ENCODE measurements at places on chromosomes 5 and 9.

DNA sequence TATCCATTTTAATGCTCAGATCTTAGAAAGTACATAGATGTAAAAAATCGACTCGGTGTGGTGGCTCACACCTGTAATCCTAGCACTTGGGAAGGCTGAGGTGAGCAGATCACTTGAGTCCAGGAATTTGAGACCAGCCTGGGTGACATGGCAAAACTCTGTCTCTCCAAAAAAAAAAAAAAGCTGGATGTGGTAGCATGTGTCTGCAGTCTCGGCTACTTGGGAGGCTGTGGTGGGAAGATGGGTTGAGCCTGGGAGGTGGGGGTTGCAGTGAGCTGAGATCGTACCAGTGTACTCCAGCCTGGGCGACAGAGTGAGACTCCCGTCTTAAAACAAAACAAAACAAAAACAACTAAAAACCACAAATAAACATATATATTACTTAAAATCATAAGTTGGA, 61.4 kb downstream of the RASA1 start:
- no peak for DNase-seq

DNA sequence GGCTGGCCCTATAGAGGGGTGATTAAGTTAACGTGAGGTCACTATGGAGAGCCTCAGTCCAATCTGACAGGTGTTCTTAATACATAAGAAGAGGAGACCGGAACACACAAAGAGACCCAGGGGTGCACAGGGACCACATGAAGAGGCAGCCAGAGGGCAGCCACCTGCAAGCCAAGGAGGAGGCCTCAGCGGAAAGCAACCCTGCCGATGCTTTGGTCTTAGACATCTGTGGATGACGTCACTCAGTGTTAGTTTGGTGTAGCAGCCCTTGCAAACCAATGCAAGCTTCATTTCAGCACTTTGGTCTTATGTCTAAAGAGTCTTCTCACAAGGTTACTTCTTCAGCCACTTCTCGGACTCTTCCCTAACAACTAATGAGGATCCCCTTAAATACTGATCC, 47.6 kb upstream of the GRHPR start:
- no peak for DNase-seq

GRCh38 chr9:30120666-30121065, 2263.8 kb upstream of the ACO1 start:
- DNase-seq: no peak

DNA sequence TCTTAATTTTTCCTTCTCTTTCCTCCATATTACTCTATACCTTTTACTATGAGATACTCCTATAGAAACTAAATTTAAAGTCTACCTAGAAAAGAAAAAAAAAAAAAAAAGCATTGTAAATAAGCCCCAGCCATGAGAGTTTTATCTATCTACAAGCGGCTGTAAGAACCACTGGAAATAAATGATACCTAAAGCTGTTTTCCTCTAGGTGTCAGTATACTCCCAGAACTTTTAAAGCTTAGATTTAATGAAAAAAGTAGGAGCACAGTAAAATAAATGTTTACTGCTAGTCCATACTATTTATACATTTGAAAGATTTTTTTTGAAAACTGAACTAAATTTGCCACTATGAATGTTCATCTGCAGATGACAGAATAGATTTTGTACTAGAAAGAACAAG, 26.2 kb downstream of the TYRP1 start:
- no peak for DNase-seq

DNA sequence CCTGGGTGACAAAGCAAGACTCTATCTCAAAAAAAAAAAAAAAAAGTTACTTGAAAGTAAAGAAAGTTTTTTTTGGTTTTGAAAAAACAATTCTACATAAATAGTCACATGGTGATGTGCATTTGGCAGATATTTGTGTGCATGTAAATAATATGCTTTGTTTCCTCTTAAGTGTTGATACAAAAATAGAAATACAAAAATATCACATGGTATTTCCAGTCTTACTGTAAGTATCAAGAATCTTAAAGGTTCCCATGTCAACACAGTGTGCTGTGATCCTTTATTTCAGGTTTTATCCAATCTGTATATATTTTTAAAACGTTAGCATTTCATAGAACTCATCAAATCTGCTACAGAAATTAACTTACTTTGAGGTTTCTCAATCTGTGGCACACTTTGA, 521.9 kb downstream of the TLE4 start:
- DNase-seq: no peak

DNA sequence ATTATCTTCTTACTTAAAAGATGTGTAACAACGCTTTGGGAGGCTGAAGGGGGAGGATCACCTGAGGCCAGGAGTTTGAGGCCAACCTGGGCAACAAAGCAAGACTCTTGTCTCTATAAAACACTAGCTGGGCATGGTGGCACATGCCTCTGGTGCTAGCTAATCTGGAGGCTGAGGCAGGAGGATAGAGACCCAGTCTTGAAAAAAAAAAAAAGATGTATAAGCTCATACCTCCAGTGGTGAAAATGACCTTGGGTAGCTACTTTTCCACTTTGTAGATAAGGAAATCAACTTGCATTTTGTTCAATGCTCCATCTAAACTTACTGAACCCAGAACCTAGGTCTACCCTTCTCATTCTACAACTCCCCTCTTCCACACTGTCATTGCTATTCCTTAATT, 16.6 kb downstream of the ARRDC3 start:
- DNase-seq: no peak

GRCh38 chr5:33008751-33009418, 297.8 kb downstream of the NPR3 start:
- DNase-seq: no peak

DNA sequence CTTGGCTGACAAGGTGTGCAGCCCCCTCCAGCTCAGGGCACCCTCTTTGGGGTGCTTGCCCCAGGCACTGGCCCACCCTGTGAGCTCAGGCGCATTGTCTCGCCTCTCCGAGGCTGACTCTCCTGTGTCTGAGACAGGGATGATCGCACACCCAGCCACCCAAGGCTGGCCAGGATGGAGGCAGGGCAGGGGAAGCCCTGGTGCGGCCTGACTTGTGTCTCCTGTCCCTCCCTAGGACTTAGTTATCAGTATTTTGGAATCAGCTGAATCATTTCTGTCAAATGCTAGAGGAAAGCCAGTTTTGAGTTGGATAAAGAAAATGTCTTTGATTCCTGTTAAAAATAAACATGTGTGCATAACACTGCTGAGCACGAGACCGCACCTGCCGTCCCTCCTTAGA, 2.5 kb upstream of the DBH start:
- no peak for DNase-seq

DNA sequence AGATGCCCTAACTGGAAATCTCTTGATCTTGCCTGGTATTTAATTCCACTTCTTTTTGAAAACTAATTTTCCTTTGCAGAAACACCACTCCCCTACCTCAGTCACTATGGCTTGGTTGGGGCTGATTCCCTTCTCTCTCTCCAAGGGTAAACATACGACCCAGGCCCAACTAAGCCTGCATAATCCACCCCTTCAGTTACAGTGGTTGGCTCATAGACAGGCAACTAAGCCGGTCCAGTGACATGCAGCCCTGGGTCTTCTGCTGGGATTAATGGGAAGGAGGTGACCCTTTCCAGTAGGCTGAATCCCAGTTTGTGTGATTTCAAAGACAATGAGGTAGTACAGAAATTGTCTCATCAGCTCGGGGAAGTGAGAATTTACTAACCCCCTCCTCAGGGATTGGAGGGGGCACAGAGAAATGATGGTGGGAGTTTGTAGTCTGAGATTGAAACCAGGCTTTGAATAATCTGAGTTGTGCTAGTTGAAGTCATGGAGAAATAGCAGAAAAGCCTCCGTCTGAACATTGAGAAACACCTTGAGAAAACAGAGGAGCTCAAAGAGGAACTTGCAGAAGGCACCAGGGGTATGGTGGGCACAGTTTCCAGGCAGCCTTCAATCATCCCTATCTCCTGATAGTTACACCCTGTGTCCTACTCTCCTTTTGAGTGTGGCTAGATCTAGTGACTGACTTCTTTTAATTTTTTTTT, 148.9 kb downstream of the GCNT1 start:
- no peak for DNase-seq

- no peak for DNase-seq
Measured at GRCh38 chr9:36844961-36845360, 189.1 kb downstream of the PAX5 start.

- no peak for DNase-seq
Measured at GRCh38 chr5:81839034-81839433, 88.1 kb upstream of the SSBP2 start.

GRCh38 chr9:105053209-105053652, 125.3 kb upstream of the ABCA1 start:
- DNase-seq: peak; percentile 22

DNA sequence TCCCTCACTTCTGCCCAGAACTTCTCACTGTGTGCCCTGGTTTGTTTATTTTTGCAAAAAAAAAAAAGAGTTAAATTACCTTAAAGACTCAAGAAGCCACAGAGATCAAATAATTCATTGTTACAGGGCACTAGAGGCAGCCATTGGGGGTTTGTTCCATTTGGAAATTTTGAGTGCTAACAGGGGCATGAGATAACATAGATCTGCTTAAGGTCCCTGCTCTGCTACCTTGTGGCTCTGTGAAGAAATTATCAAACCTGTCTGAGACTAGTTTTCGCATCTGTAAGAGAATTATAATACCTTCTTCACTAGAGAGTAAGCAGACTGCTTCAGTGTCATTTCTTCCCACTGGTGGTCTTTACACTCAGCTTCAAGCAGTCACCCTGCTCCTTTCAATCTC, 394 bp downstream of the TLR4 start:
- no peak for DNase-seq

DNA sequence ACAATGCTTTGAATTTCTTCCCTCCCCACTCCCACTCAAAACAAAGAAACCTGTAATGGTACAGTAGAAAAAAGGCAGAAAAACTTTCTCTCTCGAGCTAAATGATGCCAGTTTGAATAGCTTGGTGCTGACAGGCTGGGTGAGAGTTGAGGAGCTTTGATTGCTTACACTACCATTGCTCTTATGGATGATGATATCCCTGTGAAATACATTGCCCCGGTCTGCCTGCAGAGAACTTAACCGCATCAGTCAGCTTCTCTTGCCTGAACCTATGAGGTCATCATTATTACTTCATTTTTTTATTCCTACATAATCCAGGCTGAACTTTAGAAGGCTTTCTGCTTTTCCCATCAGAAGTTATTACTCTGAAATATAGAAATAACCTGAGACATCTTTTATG, 69.3 kb downstream of the ISL1 start:
- DNase-seq: no peak

GRCh38 chr9:98869866-98870265, 62.4 kb downstream of the GALNT12 start:
- peak; percentile 28 for DNase-seq

- DNase-seq: no peak
Measured at GRCh38 chr9:133002147-133003070, 23.9 kb downstream of the GFI1B start.

GRCh38 chr5:159178978-159179377, 30.4 kb downstream of the RNF145 start:
- DNase-seq: no peak

GRCh38 chr5:69158039-69158438, 8.9 kb upstream of the CCNB1 start:
- DNase-seq: no peak

DNA sequence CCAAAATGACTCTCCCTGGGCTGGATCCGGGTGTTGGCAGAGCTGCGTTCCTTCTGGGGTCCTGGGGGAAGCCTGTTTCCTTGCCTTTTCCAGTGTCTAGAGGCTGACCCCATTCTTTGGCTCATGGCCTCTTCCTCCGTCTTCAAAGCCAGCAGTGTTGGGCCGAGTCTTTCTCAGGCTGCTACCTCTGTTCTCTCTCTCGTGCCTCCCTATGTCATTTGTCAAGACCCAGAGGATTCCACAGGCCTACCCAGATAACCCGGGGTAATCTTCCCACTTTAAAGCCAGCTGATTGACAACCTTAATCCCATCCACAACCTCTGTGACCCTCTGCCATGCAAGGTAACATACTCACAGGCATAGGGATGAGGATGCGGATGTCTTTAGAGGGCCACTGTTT, 55.0 kb upstream of the KCNMB1 start:
- DNase-seq: no peak

DNA sequence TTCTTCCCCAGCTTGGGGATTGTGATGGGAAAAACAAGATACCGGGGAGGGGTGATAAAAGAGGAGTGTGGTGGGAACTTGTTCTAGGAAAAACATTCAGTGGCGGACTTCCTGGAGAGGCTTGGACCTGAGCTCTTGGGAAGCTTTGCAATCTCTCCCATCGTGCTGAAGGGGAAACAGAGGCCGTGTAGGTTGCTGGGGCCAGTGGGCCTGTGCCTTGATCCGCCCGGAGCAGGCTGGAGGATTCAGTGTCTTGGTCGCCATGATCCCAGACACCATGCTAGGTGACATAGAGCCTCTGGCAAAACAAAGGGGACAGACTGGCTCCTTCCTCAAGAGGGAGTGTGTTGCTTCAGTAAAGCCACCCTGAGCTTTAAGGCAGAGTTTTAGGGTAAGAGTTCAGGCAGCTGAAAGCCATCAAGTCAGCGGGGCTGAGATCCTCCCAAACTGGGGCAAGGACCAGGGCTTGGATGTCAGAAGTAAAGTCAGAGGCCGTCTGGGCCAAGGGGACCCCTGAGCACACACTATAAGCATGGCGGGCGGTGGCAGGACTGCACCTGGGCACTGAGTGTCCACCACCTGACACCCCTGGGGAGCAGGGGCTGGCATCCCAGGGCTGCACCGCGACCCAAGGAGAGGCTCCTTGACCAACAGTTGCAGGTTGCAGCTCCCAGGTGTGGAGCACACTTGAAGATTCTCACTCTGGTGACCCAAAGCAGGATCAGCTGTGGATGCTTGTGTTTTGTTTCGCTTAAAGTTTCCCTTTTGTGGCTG, 44.7 kb downstream of the TRIP13 start:
- DNase-seq: no peak

GRCh38 chr5:134530301-134531077, 5.0 kb downstream of the JADE2 start:
- peak; percentile 88 for DNase-seq

DNA sequence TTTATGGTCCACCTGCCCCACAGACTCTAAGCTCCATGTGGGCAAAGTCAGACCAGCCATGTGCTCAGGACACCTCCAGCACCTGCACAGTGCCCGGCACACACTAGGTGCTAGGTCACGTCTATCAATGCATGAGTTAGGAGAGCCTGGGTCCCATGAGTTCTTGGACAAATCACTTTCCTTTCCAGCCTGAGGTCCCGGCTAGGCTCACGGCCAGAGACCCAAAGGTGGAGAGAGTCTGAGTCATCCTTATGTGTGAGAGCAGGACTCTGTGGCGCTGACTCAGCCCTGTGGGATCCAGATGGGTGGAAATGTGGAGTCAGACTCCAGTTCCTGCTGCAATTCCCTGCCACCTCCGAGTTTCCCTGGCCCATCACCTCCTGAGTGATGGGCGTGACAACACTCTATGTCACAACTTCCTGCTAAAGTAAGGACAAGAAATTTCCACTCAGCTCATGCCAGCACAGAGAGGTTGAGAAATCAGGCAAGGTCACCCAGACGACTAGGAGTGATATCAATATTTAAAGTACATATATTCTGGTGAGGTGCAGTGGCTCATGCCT, 2.5 kb upstream of the ST6GALNAC4 start:
- DNase-seq: peak; percentile 94
